ENCODE measurements at places on chromosomes 1 and 21. TPM values are rescaled to one million over a fixed set of nuclear protein-coding genes. Genes with fewer than 3 reads are reported as not detected.

SYCP1 gene
- 0.15 TPM for total RNA-seq

DCST2 gene
- 2.8 TPM for total RNA-seq

MIXL1 gene
- 2.5 TPM for total RNA-seq

AGO3 gene
- 28.9 TPM for total RNA-seq

FAM72B gene
- total RNA-seq = 6.4 TPM

LINGO4 gene
- 0.31 TPM for total RNA-seq

CSTB gene
- 27.0 TPM for total RNA-seq

PCBP3 gene
- total RNA-seq = 10.0 TPM

PTGS2 gene
- total RNA-seq = 1.6 TPM

ADORA1 gene
- total RNA-seq = 3.7 TPM

SLAMF8 gene
- total RNA-seq = not detected

GON4L gene
- total RNA-seq = 49.1 TPM

S100A5 gene
- total RNA-seq = not detected

C21orf91 gene
- 18.2 TPM for total RNA-seq

CCNL2 gene
- 166 TPM for total RNA-seq

PLCH2 gene
- total RNA-seq = 0.51 TPM

AMY2A gene
- not detected for total RNA-seq

CALML6 gene
- total RNA-seq = 2.0 TPM

ZNF593OS gene
- total RNA-seq = 6.7 TPM

KRTAP21-2 gene
- not detected for total RNA-seq

RHOU gene
- 4.1 TPM for total RNA-seq

LCE1C gene
- not detected for total RNA-seq

CTH gene
- 24.3 TPM for total RNA-seq

UTS2 gene
- total RNA-seq = not detected

MAP3K21 gene
- total RNA-seq = 4.7 TPM

KRTAP6-3 gene
- total RNA-seq = not detected

TMEM200B gene
- total RNA-seq = 0.43 TPM

FAM131C gene
- total RNA-seq = 1.0 TPM

ZNF683 gene
- total RNA-seq = 1.3 TPM

PLK3 gene
- total RNA-seq = 30.7 TPM

NES gene
- total RNA-seq = 149 TPM

HSD3B1 gene
- total RNA-seq = 1.9 TPM

Measured in motor neuron (in vitro differentiated cells).